ENCODE measurements at places on chromosomes 13 and 19.

GRCh38 chr19:38557205-38557799 lies 60.5 kb downstream of the MAP4K1 start:
- peak; percentile 37 for DNase-seq

- no peak for DNase-seq
These were observed 59.3 kb downstream of the ATP11A start for GRCh38 chr13:112748947-112749735.

DNA sequence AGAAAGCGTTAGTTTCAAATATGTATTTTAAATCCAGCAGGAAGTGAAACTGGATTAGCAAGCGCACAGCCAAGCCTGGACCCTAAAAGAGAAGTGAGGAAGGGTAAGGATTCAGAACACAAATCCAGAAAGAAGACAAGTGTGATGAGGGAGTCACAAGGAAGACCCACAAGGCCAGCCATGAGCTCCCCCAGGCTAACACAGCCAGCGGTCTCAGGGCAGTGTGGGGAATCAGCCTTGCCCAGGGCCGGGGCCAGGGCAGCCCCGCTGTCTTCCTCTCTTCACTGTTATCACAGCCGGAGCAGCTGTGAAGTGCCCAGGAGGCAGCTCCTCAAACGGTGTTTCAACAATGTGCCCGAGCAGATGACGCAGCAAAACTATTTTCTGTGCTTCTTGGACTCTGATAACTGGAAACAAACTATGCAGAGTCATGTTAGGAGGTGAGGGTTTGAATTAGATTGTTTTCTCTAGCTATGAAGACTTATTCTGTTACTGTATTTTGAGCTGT lies 12.2 kb upstream of the CDC16 start:
- no peak for DNase-seq

DNA sequence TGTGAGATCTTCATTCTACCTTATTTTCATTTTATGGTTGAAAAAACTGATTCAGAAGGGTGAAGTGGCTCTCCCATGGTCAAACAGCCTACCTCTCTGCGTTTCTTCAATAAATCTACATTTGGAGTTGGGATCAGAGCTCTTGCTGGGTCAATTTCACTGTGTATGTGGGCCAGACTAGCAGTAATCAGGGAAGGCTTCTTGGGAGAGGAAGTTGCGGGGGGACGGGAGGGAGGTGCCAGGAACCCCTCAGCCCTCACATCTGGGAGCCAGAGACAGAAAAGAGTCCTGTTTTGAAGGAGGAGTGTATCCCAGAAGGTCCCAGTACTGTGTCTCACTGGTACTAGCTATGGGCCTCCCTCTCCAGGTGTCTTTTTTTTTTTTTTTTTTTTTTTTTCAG lies 934 bp downstream of the KXD1 start:
- DNase-seq, result no peak

Measured in activated naive CD8-positive, alpha-beta T cell treated with anti-CD3 and anti-CD28 coated beads, Interleukin-2, amount 50 U/mL, for 24 hours (primary cell).